ENCODE measurements at places on chromosomes 6 and 20.

GRCh38 chr6:107060704-107061103 is 32.7 kb downstream of the MTRES1 start:
- DNase-seq = no peak

GRCh38 chr6:149478631-149479314 is 6.0 kb downstream of the ZC3H12D start:
- DNase-seq = no peak

- DNase-seq = no peak
These were observed 40.1 kb downstream of the CDH22 start for GRCh38 chr20:46268131-46268614.

GRCh38 chr6:138036111-138036510 is 71.1 kb downstream of the PERP start:
- DNase-seq = no peak

DNA sequence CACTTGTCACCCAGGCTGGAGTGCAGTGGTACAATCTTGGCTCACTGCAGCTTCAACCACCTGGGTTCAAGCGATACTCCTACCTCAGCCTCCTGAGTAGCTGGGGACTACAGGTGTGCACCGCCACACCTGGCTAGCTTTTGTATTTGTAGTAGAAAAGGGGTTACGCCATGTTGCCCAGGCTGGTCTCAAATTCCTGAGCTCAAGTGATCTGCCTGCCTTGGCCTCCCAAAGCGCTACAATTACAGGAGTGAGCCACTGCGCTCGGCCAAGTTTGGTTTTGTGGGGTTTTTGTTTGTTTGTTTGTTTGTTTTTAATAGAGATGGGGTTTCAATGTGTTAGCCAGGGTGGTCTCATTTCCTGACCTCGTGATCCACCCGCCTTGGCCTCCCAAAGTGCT is 12.3 kb downstream of the LOC128125822 start:
- no peak for DNase-seq

DNA sequence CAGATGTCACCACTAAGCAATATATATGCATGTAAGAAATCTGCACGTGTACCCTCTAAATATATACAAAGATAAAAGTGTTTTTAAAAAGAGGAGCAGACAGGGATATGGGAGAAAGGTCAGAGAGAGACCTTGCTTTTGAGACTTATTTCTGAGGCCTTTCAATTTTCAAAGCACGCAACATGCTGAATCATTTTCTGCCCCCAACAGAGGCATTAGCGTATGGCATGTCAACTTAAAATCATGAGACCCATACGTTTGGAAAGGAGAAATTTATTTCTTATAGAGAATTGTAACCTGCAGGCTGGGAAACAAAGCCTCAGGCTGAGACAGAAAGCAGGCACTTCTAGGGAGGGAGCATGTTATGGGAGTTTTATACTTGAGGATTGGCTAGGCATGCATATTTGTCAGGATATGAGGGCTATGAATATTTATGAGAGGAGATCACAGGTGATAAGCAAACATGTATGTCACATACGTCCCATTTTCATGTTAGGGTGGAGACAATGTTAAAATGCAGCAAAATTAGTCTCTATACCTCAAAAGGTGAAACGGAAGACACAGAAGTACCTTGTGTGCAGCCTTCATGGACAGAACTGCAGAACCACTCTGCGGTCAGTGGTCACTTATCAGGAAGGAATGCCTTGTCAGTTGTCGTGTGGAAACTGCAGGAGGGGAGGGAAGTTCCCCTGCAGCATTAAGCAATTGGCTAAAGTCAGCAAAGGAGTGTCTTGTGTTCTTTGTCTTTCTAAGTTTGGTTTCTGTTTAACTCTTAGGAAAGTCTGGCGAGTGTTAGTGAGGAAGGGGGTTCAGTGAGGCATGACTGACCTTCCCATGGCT is 6.3 kb upstream of the GABRR2 start:
- DNase-seq = no peak

- DNase-seq = no peak
These were observed 31.8 kb upstream of the DLGAP4 start for GRCh38 chr20:36274181-36274841.

GRCh38 chr6:36924778-36925374 is 29.7 kb upstream of the PI16 start:
- DNase-seq = no peak

DNA sequence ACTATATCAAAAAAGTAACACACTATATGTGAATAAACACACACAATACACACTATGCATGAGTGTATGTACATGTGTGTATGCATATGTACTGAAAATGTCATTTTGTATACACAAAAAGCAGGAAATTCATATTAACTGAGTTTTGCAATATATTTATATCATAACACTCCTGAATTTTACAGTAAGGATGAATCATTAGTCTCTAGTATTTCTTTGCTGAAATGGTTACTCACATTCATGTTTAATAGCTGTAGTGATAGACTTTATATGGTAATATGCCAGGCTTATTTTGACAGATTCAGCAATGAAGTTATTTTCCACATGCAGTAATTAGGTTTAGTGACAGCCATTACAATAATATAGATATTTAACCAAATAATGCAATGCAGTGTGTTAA is 1216.2 kb upstream of the CITED2 start:
- no peak for DNase-seq

- no peak for DNase-seq
These were observed 71.2 kb downstream of the CBLN4 start for GRCh38 chr20:55934146-55934545.

DNA sequence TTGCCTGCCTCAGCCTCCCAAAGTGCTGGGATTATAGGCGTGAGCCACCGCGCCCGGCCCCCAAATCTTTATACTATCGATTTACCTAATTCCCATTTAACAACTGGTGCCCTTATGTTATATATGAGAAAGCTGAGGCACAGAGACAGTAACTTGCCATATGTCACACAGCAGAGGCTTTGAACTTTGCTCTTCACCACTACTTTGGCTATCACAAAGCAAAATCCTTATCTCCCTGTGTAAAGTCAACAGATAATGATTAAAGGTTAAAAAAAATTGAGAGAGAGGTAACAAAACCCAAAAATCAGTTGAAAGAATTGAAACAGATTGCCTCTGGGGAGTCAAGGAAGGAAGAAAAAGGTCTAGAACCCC is 22.3 kb downstream of the ILRUN start:
- no peak for DNase-seq

DNA sequence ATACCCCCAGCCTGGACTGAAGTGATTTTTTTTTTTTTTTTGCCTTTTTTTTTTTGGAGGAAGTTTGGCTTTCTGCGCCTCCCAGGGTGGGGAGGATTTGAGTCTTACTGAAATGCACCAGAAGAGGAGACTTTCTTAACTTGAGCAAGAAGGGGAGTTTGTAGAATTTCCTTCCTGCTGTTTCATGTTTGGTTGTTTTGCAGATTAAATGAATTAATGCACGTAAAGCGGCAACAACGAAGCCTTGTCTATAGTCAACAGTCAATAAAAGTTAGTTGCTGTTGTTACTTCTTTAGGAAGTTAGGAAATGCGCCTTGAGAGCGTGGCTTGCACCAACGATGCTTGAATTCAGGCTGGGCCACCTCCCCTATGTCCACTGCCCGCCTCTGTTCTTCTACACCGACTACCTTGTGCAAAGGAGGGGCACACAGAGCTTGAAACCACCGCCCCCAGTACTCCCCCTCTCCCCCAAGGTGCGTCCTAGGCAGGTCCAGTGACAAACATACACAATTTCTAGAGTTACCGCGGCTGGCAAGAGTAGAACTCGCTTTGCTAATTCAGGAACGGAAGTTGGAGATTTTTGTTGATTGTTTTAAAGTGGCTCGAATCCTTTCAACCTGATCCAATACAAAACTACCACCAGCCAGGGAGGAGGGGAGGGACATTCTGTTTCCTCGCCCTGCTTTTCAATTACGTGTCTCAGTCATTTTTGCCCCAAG is 830 bp upstream of the CYP24A1 start:
- DNase-seq = no peak

GRCh38 chr6:10800810-10801209 is 37.5 kb downstream of the MAK start:
- DNase-seq = no peak

DNA sequence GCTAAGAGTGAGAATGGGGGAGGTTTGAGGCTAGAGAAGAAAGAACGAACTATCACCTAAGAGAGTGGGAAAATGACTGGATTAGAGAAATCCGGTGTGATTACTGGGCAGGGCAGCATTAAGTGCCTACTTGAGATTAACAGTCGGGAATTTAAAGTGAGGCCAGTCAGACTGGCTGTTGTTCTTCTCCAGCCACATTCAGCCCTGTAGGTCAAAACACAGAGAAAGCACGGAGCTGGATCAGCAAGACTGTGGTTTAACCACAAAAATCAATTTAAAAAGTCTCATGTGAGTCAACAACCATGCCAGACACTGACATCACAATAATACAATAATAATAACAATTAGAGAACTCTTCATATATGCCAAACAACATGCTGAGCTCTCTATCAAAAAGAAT is 301.9 kb upstream of the SGK1 start:
- DNase-seq = no peak

DNA sequence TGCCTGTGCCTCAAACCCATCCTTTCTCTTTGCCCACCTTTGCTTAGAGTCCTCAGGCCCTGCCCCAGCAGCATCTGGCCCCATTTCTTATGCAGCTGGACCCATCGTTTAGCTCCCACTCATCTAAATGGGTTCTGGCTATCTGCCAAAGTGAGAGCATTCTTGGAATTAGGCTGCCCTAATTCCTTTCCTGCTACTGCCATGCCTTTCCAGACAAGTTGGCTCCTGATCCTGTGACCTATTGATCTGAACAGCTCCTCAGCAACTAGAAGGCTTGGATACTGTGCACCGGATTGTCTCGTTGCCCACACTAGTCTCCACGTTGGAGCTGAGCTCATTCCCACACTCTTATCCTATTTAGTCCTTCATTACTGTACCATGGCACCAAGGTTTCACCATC is 22.9 kb downstream of the DZANK1 start:
- DNase-seq = no peak

DNA sequence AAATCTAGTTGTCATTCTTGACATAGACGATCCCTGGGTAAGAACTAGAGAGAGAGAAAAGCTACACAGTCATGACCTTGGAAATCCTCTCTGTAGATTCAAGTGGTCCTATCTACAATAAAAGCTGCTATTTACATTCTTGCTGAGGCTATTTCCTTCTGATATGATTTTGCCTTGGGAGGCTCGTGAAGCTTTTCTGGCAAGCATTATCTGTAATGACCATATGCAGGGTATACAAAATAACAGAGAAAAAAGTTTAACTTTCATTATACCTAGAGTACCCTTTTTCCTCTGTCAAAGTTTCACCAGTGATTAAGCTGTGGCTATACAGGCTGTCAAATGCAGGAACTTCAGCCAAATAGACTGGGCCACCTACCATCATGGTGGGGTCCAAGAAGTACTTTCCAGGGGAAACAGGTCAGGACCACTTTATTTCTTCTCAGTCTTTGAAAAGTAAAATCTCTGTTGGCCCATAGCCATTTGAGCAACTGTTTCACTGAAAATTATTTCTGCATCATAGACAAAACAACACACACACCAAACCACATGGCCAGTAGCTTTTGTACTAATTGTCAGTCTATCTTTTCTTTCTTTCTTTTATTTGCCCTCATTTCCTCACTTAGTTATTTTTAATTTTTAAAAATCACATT is 677.0 kb upstream of the ID4 start:
- no peak for DNase-seq

GRCh38 chr20:61731363-61732181 is 334.1 kb downstream of the TAF4 start:
- peak; percentile 20 for DNase-seq

DNA sequence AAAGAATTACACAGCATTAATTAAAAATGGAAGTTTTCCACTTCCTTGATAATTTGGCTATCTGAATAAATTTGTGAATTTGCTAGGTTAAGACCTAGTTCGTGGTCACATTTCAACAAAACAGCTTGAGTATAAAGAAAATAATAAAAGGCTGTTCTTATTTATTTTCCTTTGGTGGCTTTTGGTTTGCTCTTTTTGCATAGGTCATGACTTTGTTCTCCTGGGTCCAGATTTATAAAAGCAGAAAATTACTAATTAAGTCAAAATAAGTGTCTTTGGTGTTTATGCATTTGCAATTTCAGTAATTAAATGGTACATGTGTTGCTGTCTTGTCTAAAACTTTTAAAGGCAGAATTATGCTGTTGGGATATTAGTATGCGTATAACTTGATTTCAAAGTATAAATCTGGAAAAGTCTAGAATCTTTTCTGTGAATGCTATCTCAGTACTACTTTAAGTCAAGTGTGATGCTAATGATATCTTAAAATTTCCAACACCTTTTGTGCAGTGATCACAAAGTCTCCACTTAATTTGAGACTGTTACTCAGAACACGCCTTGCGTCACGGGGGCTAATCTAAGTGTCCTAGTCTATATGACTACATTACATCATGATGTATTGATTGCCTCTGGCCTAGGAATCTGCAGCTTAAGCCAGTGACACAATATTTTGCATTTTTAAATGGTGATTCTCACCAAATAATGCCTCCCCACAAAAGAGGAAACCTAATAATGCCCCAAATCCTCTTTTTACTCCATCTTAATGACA is 41.0 kb downstream of the GNAS start:
- DNase-seq = no peak

DNA sequence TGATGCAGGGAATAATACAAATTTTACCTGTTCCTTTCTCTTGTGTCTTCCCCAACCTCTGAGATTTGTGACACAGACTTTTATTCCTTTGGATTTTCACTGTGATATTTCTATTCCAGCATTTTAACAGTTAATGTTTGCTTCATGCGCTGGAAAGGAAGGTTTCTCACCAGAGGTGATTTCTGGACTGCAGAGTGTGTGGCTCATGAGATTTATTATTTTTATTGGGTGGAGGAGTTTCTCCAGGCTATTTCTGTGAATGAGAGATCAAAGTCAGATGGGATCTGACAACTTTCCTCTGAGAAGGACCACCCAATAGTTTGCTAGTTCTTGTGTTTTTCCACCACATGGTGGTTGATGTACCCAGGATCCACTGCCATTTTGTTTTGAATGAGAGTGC is 377.5 kb downstream of the CDKAL1 start:
- no peak for DNase-seq

GRCh38 chr6:4953440-4953839 is 50.4 kb downstream of the RPP40 start:
- no peak for DNase-seq

GRCh38 chr6:12033770-12034169 is 21.7 kb downstream of the HIVEP1 start:
- no peak for DNase-seq

- peak; percentile 79 for DNase-seq
These were observed 54.5 kb downstream of the IPCEF1 start for GRCh38 chr6:154301839-154302752.

DNA sequence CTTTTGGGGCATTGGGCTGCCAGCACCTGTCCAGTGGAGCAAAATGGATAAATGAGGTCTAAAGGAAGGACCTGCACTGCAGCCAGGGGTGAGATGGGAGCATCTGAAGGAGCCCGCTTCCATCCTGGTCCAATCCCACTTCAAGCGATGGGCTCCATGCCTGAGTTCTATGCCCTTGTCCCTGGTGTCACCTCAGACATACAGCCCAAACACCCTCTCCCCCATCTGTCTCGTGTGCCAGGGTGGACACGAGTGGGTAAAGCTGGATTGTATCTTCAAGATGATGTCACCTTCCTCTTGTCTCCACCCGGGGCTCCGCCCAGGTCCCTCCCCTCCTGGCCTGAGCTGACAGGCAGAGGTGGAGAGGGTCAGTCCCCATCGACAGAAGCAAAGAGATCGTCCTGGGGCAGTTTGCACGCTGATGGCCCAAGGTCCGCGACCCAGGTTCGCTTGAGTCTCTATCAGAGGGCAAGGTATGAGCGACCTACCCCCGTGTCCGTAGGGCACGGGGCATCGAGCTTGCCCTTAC is 544 bp downstream of the SMIM29 start:
- no peak for DNase-seq

GRCh38 chr6:23642849-23643248 is 483.2 kb upstream of the NRSN1 start:
- DNase-seq = no peak

Measured in fibroblast of skin of left quadriceps (primary cell).